ENCODE measurements at places on chromosomes 5 and 9.

DNA sequence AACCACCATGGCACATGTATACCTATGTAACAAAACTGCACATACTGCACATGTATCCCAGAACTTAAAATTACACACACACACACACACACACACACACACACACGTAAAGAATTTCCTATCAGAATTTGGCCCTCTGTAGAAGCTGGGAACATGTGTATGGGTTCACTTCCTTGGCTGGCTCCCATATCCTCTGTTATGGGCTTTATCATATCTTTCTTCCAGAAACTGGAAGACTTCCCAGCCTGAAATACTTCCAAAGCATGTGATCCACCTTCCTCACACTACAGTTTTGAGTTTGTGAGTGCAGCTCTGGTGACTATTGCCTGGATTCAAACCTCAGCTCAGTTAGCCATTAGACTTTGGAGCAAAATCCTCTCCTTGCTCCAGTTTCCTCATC, 78.6 kb upstream of the GDNF start:
- no peaks in the 10 kb centered on the region for H3K4me1 ChIP-seq
- H3K4me3 ChIP-seq: no peak overlapping the region
- H3K36me3 ChIP-seq: no peaks in the 10 kb centered on the region
- no peak overlapping the region for H3K27ac ChIP-seq
- H3K27me3 ChIP-seq: no peaks in the 10 kb centered on the region

GRCh38 chr5:148186248-148187003, 16.4 kb upstream of the SPINK6 start:
- no peaks in the 10 kb centered on the region for H3K4me1 ChIP-seq
- no peak for DNase-seq
- H3K27me3 ChIP-seq: no peaks in the 10 kb centered on the region
- H3K4me3 ChIP-seq: no peak overlapping the region
- no peaks in the 10 kb centered on the region for H3K36me3 ChIP-seq

DNA sequence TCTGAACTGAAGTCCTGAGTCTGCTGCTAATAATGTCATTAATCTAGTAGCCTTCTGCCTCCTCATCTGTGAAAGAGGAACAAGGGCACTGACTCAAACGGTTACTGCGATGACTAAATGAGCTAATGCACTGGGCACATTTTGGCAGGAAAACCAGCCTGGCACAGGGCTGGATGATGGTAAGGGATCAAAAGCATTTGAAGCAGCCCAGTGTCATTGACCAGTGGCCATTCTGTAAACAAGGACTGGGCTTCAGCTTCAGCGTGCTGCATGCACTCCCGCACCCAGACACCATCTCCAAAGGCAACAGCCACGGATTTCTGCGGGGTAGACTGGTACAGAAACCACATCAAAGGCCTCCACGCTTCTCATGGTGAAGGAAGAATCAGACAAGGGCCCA, 8.0 kb downstream of the GCNT4 start:
- H3K36me3 ChIP-seq: peaks cover 47% of the 10 kb centered on the region
- no peak overlapping the region for H3K27ac ChIP-seq
- no peaks in the 10 kb centered on the region for H3K27me3 ChIP-seq
- H3K4me3 ChIP-seq: no peak overlapping the region
- peaks cover 16% of the 10 kb centered on the region for H3K4me1 ChIP-seq
- no peak for DNase-seq

DNA sequence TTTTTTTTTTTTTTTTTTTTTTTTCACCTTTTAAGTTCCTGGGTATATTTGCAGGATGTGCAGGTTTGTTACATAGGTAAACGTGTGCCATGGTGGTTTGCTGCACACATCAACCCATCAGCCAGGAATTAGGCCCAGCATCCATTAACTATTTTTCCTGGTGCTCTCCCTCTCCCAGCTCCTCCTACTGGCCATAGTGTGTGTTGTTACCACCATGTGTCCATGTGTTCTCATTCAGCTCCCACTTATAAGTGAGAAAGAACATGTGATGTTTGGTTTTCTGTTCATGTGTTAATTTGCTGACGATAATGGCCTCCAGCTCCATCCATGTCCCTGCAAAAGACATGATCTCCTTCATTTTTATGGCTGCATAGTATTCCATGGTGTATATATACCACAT, 350.5 kb downstream of the MAN2A1 start:
- no peak overlapping the region for H3K27ac ChIP-seq
- DNase-seq: no peak
- no peaks in the 10 kb centered on the region for H3K4me1 ChIP-seq
- no peaks in the 10 kb centered on the region for H3K27me3 ChIP-seq

DNA sequence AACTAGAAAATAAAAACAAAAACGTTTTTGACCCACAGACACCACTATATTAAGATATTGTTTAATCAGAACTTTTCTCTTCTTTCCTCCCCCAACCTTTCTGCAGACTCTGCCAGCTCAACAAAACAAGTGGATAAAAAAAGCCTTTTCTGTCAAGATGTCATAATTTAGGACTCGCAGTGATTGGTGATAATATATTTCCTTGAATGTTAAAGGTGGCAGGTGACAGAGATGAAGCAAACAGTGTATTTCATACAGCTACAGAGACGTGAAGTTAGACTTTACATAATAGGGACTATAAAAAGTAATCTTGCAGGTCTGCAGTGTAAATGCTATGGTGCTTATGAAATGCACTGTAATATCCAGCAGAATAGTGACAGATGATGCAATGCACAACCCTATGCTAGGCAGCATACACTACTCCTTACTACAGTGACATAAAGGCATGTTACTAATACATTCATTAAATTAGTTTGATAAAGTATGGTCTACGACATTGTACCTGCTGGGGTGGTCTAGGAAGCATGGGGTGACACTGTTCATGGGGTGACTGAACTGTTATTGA, 326.7 kb upstream of the GRAMD2B start:
- H3K27ac ChIP-seq: no peak overlapping the region
- no peaks in the 10 kb centered on the region for H3K27me3 ChIP-seq
- DNase-seq: no peak
- no peak overlapping the region for H3K4me3 ChIP-seq
- no peaks in the 10 kb centered on the region for H3K36me3 ChIP-seq

DNA sequence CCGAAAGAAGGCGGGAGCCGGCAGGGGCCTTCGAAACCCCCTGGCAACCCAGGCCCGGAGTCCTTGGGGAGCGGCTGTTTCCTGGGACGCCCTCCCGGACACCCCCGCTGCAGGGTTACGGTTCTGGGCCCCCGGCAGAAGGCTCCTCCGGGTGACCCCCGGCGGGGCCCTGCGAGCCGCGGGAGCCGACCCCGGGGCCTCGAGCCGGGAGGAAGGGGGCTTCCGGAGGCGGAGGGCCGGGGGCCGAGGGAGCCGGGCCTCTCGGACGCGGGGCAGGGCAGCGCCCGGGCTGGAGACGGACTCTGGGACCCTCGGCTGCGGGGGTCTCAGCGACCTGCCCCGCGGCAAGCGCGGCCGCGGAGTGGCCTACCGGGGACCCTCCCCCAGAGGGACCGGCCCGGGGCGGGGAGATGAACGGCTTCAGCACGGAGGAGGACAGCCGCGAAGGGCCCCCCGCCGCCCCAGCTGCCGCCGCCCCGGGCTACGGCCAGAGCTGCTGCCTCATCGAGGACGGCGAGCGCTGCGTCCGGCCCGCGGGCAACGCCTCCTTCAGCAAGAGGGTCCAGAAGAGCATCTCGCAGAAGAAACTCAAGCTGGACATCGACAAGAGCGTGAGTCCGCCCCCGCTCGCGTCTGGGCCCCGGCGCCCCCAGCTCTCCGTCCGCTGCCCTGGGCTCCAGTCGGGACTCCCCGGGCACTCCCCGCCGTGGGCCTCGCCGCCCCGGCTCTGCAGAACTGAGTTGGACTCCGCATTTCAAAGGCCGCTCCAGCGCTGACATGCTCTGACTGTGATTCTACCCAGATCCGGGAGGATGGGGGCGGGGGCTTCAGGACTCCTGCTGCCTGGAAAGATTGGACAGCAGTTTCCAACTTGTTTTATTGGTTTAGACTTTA, 645 bp downstream of the SAP30L start:
- peak overlapping the region; percentile 65 for H3K4me3 ChIP-seq
- H3K27me3 ChIP-seq: no peaks in the 10 kb centered on the region
- no peak for DNase-seq
- H3K27ac ChIP-seq: no peak overlapping the region

DNA sequence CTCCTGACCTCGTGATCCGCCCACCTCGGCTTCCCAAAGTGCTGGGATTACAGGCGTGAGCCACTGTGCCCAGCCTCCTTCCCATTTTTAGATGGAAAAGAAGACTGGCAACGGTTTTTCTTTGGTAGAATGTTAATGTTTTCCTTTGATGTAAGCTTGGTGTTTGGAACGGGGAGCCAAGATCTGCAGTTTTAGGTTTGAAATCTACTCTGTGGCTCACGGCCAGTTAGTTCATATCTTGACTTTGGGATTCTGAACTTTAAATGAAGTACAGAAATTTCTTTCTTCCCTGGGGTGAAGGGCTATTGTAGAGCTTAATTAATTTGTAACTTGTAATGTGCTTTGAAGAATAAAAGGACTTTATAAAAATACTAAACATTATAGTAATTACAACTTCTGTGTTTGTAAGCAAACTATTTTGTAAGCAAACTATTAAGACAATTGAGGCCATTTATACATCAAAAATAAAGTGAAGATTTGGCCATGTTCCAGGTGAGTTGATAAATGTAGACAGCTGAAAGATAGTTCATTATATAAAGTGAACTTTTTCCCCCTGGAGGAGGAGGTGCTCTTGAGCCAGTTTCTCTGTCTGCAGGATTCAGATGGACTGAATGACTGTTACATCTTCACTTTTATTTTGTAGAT, 117.1 kb upstream of the TUT7 start:
- H3K4me1 ChIP-seq: no peaks in the 10 kb centered on the region
- no peak overlapping the region for H3K4me3 ChIP-seq
- DNase-seq: no peak
- H3K36me3 ChIP-seq: no peaks in the 10 kb centered on the region
- H3K27ac ChIP-seq: no peak overlapping the region

GRCh38 chr5:111387361-111387760, 125.0 kb downstream of the STARD4 start:
- H3K4me1 ChIP-seq: no peaks in the 10 kb centered on the region
- no peaks in the 10 kb centered on the region for H3K27me3 ChIP-seq
- DNase-seq: no peak
- H3K36me3 ChIP-seq: peaks cover 58% of the 10 kb centered on the region

GRCh38 chr9:79185866-79186265, 385.9 kb upstream of the TLE4 start:
- H3K27ac ChIP-seq: no peak overlapping the region
- H3K4me1 ChIP-seq: no peaks in the 10 kb centered on the region
- no peak for DNase-seq
- H3K27me3 ChIP-seq: no peaks in the 10 kb centered on the region
- no peaks in the 10 kb centered on the region for H3K36me3 ChIP-seq

Measured in CD4-positive, alpha-beta T cell (primary cell).